ENCODE measurements at places on chromosomes 16 and 17. TPM values are rescaled to one million over a fixed set of nuclear protein-coding genes. Genes with fewer than 3 reads are reported as not detected.

- H3K27ac ChIP-seq: no peak overlapping the region
- peaks cover 8% of the 10 kb centered on the region for H3K36me3 ChIP-seq
- no peak overlapping the region for H3K4me3 ChIP-seq
- peaks cover 7% of the 10 kb centered on the region for H3K4me1 ChIP-seq
- no peak for DNase-seq
Measured at GRCh38 chr16:524274-525040, 3.1 kb upstream of the CAPN15 start.

The BTBD17 gene
- total RNA-seq: not detected

The ANKS4B gene
- total RNA-seq: 0.75 TPM

GRCh38 chr17:13520899-13521572 lies 80.7 kb downstream of the HS3ST3A1 start:
- no peak overlapping the region for H3K4me3 ChIP-seq
- H3K27ac ChIP-seq: no peak overlapping the region
- no peak for DNase-seq
- H3K36me3 ChIP-seq: no peaks in the 10 kb centered on the region
- H3K4me1 ChIP-seq: no peaks in the 10 kb centered on the region

The NEK8 gene
- 15.7 TPM for total RNA-seq

DNA sequence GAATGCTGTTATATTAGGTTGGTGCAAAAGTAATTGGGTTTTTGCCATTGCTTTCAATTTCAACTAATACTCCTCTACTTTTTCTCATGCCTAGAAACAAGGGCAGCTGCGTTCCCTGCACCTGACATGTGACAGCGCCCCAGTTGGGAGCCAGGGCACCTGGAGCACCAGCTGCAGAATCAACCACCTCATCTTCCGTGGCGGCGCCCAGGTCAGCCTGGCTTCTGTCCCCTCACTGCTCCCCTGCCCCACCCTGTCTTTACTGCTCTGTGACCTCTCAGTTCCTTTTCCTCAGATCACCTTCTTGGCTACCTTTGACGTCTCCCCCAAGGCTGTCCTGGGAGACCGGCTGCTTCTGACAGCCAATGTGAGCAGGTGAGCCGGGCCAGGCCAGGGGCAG lies 16.4 kb upstream of the ITGAD start:
- H3K27me3 ChIP-seq: no peaks in the 10 kb centered on the region
- no peaks in the 10 kb centered on the region for H3K36me3 ChIP-seq
- DNase-seq: no peak
- H3K27ac ChIP-seq: no peak overlapping the region

The C17orf78 gene
- total RNA-seq: not detected

The TNFRSF17 gene
- total RNA-seq: not detected

DNA sequence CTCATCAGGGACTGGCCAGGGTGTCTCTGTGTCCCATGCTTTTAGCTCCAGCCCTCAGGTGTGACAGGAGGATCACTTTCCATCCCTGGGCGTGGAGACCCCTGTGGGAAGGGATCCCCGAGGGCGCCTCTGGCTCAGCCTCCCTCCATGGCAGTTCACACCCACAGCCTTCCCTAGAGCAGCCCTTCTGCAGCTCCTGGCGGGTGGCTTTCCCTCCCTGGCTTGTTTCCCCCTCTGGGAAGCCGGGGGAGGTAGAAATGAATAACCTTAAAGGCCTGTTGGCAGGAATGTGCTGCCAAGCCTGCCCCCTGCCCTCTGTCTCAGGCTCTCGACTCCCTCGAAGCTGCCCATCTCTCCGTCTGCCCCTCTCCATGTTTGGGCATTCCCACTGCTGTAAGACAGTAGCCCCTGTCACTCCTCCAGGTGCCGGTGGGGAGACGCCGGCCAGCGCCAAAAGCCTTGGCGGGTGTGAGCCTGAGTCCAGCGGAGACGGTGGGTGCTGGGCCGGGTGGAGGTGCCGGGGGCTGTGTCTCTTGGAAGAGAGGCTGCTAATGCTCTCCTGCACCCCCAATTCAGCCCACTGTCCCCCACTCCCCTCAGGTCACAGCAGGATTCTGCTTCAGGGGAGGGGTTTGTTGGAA lies 2.1 kb upstream of the ATP2A1 start:
- H3K27me3 ChIP-seq: peaks cover 9% of the 10 kb centered on the region
- peak overlapping the region; percentile 44 for H3K27ac ChIP-seq
- peaks cover 15% of the 10 kb centered on the region for H3K36me3 ChIP-seq
- H3K4me1 ChIP-seq: peaks cover 3% of the 10 kb centered on the region
- H3K4me3 ChIP-seq: no peak overlapping the region

- H3K27ac ChIP-seq: no peak overlapping the region
- H3K4me1 ChIP-seq: no peaks in the 10 kb centered on the region
- no peaks in the 10 kb centered on the region for H3K27me3 ChIP-seq
- peaks cover 15% of the 10 kb centered on the region for H3K36me3 ChIP-seq
- DNase-seq: peak; percentile 86
Measured at GRCh38 chr16:4529085-4530060, 9.2 kb downstream of the CDIP1 start.

DNA sequence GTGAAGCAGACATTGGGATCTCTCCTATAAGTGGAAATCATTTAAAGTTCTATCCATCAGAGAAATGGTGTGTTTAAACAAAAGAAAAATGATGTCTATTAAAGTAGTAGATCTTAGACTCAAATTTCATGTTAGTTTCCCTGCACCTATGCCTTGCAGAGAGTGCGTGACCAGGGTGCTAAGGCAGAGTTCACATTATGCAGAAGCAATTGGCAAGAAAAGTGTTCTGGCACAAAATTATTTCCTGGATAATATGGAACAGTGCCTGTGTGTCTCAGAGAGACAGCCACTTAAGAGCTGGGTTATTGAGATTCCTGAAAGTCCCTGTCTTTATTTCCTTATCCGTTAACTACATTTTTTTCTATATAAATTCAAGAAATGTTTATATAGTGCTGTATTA lies 457.0 kb downstream of the CDH8 start:
- no peaks in the 10 kb centered on the region for H3K36me3 ChIP-seq
- no peak overlapping the region for H3K27ac ChIP-seq
- H3K27me3 ChIP-seq: no peaks in the 10 kb centered on the region
- H3K4me3 ChIP-seq: no peak overlapping the region
- no peaks in the 10 kb centered on the region for H3K4me1 ChIP-seq

- H3K27ac ChIP-seq: no peak overlapping the region
- no peak overlapping the region for H3K4me3 ChIP-seq
- no peaks in the 10 kb centered on the region for H3K27me3 ChIP-seq
- H3K4me1 ChIP-seq: peaks cover 5% of the 10 kb centered on the region
Measured at GRCh38 chr16:75002474-75002873, 3.6 kb downstream of the ZNRF1 start.

The NPIPB6 gene
- total RNA-seq: 4.5 TPM

DNA sequence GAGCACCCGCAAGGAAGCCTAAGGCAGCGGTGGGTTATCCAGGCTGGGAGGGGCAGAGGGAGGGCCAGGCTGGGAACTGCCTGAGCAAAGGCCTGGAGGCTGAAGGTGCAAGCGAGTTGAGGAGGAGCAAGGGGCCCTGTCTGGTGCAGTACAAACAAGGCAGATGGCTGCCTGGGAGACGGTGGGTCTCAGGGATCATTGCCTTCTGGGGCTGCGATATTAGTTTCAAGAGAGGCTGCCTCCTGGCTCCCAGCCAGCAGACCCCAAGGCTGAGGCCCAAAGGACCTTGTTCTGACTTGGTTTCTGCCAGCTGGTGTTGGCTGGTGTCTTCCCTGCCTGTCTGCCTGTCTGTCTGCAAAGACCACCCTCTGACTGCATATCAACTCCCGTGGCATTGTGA lies 154.0 kb downstream of the IRF8 start:
- H3K4me1 ChIP-seq: no peaks in the 10 kb centered on the region
- DNase-seq: no peak

The ANKRD13B gene
- total RNA-seq: 4.7 TPM

DNA sequence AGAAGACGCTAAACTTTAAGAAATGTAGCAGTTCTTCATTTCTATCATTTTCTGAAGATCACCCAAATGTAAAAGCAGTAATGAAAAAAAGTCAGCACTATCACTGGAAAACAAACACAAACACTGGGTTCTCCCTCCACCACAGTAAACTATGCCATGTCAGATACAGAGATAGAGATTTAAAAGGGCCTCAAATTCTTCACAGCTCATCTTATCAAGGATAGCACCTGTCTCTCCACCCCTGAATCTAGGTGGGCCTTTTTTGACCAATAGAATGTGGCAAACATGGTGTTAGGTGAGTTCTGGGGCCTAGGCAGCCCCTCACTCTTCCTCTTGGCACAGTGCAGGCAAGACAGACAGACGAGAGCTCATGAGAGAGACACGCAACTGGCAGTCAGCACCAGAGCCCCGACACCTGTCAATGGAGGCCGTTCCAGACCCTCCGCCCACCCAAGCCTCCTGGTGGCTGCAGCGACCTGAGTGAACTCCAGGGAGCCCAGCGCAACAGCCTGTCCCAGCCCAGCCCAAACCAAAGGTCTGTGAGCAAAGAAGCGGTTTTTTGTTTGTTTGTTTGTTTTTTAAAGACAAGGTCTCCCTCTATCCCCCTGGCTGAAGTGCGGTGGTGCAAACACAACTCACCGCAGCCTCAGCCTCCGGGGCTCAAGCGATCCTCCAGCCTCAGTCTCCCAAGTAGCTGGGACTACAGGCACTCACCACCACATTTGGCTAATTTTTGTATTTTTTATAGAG lies 79.8 kb downstream of the TBC1D16 start:
- H3K4me3 ChIP-seq: no peak overlapping the region
- DNase-seq: peak; percentile 72
- no peaks in the 10 kb centered on the region for H3K27me3 ChIP-seq

DNA sequence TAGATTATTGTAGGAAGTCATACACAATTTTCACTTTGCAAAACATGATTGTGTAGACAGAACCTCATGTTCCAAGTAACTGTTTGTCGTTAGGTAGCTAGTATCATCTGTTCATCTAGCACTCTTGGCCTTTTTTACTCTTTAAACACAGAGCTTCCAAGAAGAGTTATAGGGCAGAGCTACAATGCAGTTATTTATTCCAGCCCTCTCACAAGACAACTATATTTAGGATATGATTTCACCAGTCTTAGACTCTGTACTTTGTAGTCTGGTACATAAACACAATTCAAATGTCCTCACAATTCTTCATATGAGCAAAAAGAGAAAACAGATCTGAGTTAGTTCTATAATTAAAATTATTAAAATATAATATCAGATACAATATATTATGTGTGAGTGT lies 37.9 kb downstream of the KCNJ2 start:
- H3K27me3 ChIP-seq: no peaks in the 10 kb centered on the region
- no peak overlapping the region for H3K4me3 ChIP-seq
- no peak for DNase-seq
- H3K27ac ChIP-seq: no peak overlapping the region
- no peaks in the 10 kb centered on the region for H3K36me3 ChIP-seq
- H3K4me1 ChIP-seq: no peaks in the 10 kb centered on the region

DNA sequence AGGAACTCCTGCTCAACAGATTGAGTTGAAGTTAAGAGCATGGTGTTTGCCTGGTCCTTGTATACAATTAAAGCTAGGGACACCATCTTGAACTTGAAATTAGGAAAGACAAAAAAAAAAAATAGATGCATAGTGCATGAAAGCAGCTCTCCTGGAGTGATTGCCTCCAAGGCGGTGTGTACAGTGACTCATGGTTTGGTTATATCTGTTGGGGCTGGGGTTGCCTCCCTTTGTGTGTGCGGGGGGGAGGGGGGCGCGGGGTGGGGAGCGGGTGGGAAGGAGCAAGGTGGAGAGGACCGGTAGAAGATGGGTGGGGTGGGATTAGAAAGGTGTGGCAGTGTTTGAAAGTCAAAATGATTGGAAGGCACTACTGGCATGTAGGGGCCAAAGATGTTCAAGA lies 3.4 kb downstream of the TMED6 start:
- H3K27ac ChIP-seq: no peak overlapping the region
- H3K27me3 ChIP-seq: no peaks in the 10 kb centered on the region
- H3K4me3 ChIP-seq: no peak overlapping the region
- H3K4me1 ChIP-seq: no peaks in the 10 kb centered on the region
- peaks cover 21% of the 10 kb centered on the region for H3K36me3 ChIP-seq

DNA sequence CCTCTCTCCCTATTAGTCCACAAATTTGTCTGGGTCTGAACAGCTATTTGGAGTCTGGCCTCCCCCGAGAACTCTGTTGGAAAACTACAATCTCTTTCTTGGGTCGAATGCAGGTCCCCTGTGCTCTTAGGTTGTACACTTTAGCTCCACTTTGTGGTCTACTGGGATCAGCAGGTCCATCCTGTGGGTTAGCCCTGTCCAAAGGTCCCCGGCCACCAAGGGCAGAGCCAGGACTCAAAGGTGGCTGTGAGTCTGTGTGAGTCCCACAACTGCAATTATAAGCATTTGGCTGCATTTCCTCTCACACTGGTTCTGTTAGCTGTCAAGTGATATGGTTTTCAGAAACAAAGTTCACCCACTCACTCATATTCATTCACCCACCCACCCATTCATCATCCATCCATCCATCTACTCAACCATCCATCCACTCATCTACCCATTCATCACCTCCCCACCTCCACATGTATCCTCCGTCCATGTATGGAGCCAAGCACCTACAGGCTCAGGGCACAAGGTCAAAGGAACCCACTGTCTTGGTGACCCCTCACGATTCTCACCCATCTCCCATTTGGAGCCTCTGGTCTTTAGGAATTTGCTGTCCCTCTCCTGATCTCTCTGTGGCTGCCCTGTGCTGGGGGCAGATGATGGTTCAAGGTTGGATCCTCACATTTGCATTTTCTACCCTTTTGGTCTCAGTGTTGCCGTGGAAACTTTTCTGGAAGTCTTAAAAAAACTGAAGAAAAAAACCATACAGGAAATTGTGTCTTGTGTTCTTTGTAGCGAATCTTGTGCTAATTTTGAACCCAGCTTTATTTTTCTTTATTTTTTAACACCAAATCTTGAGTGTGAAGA lies 45.8 kb downstream of the IRF8 start:
- H3K4me1 ChIP-seq: no peaks in the 10 kb centered on the region
- peaks cover 7% of the 10 kb centered on the region for H3K27me3 ChIP-seq
- no peak for DNase-seq
- no peak overlapping the region for H3K27ac ChIP-seq
- H3K4me3 ChIP-seq: no peak overlapping the region

The ITGA2B gene
- total RNA-seq: 6.9 TPM

The WSCD1 gene
- 6.3 TPM for total RNA-seq

DNA sequence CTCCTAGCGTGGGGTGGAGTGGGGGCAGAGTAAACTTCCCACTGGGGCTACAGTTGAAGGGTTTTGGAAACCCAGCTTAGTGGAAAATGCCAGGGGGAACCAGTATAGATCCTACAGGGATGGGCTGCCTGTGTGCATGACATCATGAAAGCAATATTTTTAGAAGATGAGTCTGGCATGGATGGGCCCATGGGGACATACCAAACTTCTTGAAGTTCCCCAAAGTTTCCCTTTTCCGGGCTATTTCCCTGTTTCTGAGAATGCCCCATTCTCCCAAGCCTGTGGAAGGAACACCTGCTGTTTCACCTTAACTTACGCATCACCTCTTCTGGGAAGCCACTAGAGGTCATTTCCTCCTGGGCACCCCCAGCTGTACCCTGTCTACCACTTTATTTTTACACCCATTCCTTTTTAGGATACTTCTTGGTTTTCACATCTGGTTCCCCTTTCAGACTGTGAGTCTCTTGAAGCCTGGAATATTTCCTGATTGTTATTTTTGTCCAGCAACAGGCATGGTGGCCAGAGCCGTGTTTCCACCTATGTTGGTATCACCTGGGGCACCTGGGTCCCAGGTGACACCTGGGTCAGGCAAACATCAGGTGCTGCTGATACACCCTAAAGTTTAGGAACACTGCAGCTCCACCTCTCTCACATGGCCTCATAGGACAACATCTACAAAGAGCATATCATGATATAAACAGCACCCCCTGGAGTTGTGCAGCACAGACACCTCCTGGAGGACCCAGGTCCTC lies 9.8 kb downstream of the SOCS3 start:
- no peak overlapping the region for H3K27ac ChIP-seq
- no peak overlapping the region for H3K4me3 ChIP-seq
- no peak for DNase-seq

- H3K27me3 ChIP-seq: no peaks in the 10 kb centered on the region
- no peak overlapping the region for H3K27ac ChIP-seq
- no peaks in the 10 kb centered on the region for H3K36me3 ChIP-seq
- H3K4me1 ChIP-seq: peaks cover 3% of the 10 kb centered on the region
- no peak for DNase-seq
Measured at GRCh38 chr17:29862127-29862526, 67.9 kb downstream of the SSH2 start.
